Activated T-cell treated with anti-CD3 and anti-CD28 coated beads, Interleukin-2, amount 50 U/mL, for 4 hours (primary cell): ENCODE measurements at places on chromosomes 12 and 14.
A peak's percentile ranks its signal among the peaks of the same experiment; 100 is the strongest.

GRCh38 chr12:19965196-19966038 is 402.9 kb upstream of the PDE3A start:
- no peak for DNase-seq

GRCh38 chr12:110403146-110403975 is at the start of gene ANAPC7:
Gene ANAPC7 (minus strand): TSS chr12:110403708. CDS start chr12:110403627, 81 bp downstream.
- peak; percentile 81 for DNase-seq

- no peak for DNase-seq
These were observed 878 bp downstream of the TMEM119 start for GRCh38 chr12:108596854-108597558.

GRCh38 chr12:52838609-52839435 is 4.7 kb upstream of the KRT79 start:
- DNase-seq = no peak

GRCh38 chr14:34354556-34354955 is 107.5 kb downstream of the SPTSSA start:
- DNase-seq = no peak

- DNase-seq = no peak
These were observed 320.7 kb downstream of the PAWR start for GRCh38 chr12:79370021-79370420.

DNA sequence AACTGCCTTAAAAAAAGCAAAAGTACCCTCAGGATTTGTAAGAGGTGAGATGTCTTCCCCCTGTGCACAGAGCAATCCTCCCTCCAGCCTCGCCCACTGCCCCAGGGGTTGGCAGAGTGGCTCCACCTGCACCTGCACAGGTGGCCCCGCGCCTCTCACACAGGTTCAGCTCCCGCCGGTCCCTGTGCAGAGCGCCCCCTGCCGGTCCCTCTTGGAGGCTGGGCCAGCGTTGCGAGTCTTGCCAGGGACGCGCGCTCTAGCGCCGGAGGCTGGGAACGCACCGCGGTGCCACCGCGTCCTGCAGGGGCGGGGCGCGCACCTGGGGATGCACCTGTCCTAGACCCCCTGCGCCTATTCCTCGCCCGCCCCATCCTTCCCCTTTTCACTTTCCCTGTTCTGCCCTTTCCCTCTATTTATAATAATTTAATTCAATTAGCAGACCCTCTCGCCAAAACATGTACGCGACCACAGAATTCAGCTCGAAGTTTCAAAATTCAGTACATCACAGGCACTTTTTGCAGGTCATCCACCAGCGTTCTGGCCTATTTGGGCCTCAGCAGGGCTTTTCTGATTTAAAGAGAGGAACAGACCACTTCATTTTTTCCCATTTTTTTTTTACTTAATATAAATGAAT is 618.6 kb downstream of the AACS start:
- no peak for DNase-seq

GRCh38 chr12:108793756-108794441 is 62.6 kb upstream of the CORO1C start:
- DNase-seq = no peak

DNA sequence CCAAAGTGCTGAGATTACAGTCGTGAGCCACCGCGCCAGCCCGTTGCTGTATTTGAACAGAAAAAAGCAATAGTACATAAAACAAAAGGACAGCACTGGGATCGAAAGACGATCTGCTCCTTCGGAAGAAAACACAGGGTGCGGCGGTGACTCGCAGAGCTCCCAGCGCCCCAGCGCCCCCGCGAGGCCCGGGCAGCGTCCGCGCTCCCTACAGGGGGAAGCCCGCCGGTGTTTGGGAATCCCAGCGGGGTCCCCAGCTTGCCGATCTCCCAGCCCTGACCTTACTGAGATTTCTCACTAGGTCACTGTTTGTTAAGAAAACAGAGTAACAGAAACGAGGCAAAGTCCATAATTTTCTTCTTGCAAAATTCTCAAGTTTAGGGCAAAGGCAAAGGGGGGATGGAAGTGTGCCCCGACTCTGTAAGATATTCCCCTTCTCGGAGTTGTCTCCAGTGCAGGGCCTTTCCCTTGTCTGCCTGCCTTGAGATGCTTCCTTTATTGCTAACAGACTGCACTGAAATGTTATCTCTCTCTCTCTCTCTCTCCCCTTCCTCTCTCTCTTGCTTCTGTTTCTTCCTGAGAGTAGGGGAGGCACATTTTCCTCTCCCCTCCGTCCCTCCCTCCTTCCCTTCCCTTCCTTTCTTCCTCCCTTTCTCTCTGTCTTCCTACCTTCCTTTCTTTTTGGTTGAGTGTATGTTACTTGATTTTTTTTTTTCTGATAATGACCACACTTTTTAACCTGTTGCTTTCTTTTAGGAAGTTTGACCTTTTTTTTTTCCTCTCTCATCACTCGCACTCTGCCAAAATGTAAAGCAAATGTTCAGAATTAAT is 91.9 kb downstream of the TMEM30B start:
- DNase-seq = no peak

GRCh38 chr12:57772429-57773322 is at the start of gene EEF1AKMT3:
Gene EEF1AKMT3 (plus strand): TSS chr12:57772614. CDS start chr12:57772725, 111 bp downstream.
- no peak for DNase-seq

GRCh38 chr12:27901959-27902358 is 70.6 kb downstream of the PTHLH start:
- DNase-seq = no peak

DNA sequence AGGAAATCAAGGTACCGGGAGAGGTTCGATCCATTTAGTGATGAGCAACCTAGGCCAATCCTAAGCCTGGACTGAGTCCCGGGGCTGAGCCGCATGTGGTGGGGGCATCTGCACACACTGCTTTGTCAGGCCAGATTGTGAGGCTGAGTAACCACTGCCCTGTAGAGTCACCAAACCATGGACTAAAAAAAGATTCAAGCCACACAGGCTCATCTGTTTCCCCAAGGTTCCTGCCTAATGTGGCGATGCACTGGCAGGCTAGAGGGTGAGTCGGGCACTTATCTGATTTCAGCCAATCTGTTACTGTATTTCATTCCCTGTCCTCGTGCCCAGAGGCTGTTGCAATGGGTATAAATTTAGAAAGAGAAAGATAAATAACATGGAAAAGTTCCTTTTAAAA is 140.8 kb downstream of the TTC7B start:
- no peak for DNase-seq

GRCh38 chr12:84805474-84805858 is 107.1 kb downstream of the SLC6A15 start:
- no peak for DNase-seq

- no peak for DNase-seq
These were observed 99.5 kb downstream of the FBXL14 start for GRCh38 chr12:1494856-1495255.

- no peak for DNase-seq
These were observed 16.8 kb downstream of the EML1 start for GRCh38 chr14:99809859-99810558.

DNA sequence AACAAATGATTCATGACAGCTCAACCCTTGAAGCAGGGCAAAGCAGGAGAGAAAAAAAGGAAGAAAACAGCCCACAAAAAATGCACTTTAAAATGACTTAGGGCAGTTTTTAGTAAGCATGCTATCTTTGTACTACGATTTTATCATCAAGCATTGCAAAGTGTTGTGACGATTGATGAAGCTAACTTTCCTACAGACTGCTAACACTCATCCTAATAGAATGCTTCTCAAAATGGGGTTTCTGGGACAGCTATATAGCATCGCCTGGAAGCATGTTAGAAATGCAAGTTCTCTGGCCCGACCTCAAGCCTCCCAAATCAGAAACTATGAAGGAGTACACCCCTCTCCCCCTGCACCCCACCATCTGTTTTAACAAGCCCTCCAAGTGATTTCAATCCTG is 256.4 kb downstream of the SSPN start:
- DNase-seq = no peak

DNA sequence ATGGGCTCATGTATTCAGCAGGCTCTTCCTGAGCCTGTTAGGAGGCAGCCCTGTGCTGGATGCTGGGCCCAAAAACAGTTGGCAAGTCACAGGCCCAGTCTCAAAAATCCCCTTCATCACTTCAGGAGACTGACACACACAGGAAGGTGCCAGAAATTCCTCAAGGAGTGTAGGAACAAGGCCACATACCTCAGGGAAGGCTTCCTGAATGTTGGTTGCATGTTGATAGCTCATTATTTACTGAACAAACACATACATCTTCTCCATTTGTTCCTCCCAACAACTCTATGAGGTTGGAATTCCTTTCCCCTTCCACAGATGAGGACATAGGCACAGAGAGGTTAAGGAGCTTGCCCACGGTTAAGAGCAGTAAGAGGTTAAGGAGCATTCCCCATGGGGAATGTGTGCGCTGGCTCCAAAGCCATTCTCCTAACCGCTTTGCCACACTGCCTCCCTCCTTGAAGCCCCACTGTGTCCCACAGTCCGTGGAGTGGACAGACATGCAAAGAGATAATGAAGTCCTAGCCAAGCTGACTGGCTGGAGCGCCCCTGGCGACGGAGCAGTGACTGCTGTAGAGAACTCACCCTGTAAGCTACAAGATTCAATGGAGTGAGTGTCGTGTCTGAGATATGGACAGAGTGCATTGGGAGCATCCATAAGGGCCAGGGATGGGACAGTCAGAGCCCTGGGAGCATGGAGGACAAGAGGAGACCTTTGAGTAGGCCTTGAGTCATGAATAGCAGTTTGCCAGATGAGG is 3.3 kb downstream of the HHIPL1 start:
- no peak for DNase-seq

GRCh38 chr14:44497148-44497547 is 9.9 kb downstream of the FSCB start:
- no peak for DNase-seq

DNA sequence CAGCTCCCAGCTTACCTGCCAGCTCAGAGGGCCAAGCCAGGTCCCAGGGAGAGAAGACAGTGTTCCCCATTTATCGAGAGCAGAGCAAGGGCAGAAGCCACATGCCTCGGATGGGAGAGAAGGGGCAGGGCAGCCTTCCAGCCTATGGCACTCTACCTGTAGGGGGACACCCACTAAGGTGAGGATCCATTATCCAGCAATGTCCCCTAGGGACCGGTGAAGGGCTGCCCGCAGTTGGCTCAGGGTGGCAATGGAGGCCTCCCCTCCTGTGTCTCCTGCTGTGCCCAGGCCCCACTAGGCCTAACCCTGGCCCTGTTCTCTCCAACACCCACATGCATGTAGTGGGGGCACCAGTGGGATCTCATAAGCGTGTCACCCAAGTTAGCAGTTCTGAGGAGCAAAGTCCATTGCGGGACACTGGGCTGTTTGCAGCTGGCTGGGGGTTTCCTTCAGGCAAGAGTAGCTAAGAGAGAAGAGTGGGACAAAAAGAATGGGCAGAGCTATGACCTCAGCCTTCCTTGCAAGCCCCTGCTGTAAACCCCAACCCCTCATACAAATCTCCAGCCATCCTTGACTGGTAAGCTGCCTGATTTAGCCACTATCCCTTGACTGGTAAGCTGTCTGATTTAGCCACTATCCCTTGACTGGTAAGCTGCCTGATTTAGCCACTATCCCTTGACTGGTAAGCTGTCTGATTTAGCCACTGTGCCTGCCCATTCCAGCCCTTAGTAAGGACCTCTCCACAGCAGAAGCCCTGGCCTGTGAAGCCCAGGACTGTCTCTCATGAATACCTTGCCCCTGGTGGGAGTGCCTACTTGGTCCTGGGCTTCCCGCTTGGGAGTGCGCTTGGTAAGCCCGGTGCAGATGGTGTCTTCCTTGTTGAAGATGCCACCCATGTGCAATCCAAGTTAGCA is 5.2 kb upstream of the ASB2 start:
- DNase-seq = no peak
